Activated naive CD8-positive, alpha-beta T cell treated with anti-CD3 and anti-CD28 coated beads for 36 hours (primary cell): ENCODE measurements at places on chromosomes 2 and 18.

DNA sequence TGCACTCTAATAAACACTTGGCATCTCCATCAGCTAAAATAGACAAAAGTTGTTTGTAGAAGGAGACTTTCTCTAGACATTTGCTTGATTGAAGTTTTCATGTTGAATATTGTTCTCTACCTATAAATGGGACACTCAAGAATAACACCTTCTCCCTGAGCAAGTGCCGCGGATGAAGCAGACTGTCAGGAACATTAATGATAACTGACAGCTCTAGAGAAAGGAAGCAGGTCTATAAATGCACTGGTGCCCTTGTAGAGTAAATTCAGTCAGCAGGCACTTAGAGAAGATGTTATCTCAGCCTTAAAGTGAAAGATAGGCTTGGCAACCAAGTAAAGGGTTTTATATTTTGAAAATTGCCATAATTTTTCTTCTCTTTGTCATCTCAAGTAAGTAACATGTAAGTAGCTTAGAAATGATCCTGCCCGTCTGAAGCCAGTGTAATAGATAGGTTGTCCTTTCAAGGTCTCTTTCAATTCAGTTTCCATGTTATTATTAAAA lies 224.6 kb downstream of the ARL6IP6 start:
- DNase-seq, result no peak

GRCh38 chr2:26561376-26561775 lies 79.8 kb downstream of the CIB4 start:
- DNase-seq, result no peak

GRCh38 chr2:10407841-10408648 lies 40.1 kb downstream of the ODC1 start:
- DNase-seq, result peak; percentile 74

GRCh38 chr2:29236074-29236473 lies 120.9 kb downstream of the CLIP4 start:
- no peak for DNase-seq

- DNase-seq, result no peak
Measured at GRCh38 chr2:145764631-145765030, 1244.7 kb upstream of the ZEB2 start.

DNA sequence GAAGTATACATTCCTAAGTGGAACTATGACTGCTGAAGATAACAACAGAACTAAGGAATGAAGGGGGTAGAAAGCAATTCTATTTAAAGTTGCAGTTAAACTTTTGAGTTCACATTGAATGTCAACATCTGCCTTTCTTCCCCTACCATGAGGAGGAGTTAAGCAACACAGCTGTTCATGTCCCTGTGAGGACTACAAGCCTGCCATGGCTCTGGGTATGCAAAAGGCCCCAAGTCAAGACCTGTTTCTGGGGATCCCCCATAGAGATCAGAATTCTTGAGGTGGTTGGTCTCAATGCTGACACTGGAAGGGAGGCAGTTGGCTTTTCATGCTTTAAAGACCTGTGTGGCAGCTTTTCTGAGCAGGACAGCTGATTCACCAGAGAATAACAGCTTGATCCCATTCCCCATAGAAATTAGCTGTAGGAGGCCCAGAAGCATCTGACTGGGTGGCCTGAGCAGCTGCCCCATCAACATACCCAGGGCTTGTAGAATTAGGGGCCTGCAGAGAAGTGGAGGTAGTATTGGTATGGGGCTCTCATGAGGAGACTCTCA lies 131.0 kb downstream of the SETBP1 start:
- DNase-seq, result no peak

DNA sequence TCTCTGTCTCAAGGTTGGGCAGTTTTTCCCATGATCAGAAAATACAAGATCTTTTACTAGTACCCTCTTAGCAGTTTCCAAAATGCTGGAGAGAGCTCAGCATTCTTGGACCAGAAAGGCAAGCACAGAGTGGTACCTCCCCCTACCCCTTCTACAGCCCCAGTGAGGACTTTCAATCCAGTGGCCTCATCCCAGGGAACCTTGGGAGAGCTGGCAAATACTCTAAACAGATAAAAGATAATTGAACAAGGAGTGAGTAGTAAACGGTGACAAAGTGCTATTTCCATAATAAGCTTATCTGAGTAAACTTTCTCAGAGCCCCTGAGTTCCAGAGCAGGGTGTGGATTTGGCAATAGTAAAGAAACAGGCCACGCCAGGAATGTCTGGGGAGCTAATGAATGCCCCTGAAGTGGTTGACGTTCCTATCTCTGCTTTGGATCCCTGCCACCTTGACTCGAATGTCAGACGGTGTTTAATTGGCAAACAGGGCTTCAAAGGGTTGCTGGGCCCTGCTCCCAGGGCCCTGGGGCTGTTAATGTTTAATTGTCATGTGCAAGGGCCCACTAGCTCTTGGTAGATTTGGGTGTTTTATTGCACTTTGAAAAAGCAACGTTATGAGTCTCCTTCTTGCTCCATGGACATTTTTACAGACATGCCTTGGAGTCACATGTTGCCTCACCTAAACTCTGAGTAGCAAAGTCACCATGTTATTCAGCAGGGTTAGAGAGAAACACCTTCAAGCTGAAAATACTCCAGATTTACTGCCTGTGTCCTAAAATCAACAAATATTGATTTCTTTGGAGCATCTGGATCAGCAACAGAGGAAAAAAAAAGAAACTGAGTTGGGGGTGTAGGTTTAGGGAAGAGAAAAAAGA lies 239.9 kb downstream of the CYRIA start:
- no peak for DNase-seq

DNA sequence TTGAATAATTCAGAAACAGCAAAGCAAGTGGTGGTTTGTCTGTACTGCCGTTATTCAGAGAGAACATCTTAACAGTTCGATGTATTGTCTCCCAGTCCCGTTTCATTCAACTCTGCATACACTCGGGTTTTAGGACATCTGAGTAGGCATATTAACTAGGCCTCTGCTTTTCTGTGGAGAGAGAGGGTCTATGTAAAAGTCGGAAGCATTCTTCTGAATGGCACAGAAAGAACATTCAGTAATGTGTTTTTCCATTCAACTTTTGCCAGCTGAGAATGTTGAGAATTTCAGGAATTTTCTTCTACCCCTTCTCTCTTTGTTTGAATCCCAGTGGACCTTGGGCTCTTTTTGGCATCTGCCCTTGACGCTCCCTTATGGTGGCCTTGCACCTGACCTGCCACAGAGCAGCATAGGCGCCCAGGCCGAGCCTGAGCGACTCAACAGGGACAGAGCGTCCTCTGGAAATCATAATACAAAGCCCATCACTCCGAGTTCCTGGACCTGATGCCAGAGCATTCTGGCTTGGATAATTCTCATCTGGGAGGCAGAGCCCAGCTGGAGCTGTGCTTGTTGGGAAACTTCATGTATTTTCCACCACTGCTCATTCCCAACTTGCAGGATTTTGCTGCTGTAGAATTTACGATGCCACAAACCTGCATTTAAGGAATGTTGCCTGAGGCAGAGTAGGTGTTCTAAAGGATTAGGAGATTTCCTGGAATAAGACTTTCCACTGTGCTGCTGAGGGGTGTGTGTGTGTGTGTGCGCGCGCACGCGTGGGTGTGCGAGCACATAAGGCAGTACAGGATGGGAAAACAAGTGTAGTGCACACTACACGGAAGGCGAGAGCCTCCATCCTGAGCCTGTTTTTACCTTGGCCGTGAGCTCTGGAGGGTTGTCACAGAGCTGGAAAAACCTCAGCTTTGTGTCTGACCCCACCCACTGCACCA lies 77.2 kb upstream of the TXNDC2 start:
- DNase-seq, result no peak

DNA sequence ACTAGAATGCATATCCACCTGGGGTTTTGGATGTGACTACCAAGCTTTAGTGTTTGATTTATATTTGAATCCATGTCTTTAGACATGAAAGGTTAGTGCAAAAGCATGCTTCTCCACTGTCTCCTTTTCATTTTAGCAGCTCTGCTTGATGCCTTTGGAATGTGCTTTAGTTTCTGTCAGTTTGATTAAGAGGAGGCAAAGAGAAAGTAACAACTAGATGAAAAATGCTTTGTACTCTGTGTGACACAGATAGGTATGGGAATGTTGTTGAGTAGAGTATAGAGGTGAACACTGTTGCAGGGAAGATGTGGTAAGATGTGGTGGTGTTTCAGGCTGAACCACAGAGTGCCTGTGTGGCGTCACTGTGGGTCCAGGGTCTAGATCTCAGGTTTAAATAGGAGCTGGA lies 19.8 kb downstream of the PIK3C3 start:
- DNase-seq, result peak; percentile 30

DNA sequence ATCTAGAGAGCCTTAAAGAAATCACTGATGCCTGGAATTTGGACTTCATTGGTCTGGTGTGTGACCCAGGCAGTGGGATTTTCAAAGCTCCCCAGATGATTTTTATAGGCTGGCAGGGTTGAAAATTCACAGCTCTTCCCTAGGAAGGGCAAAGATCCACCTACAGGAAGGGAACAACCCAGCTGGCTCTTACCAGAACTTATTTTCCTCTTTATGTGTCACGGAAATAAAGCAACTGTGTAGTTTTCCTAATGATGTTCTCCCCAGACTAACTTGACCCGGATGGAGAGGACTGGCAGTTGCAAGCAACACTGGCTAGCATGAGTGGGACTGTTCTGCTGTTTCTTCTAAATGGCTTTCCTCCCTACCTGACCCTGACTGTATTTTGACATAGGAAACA lies 235.6 kb downstream of the ALPK2 start:
- DNase-seq, result no peak

DNA sequence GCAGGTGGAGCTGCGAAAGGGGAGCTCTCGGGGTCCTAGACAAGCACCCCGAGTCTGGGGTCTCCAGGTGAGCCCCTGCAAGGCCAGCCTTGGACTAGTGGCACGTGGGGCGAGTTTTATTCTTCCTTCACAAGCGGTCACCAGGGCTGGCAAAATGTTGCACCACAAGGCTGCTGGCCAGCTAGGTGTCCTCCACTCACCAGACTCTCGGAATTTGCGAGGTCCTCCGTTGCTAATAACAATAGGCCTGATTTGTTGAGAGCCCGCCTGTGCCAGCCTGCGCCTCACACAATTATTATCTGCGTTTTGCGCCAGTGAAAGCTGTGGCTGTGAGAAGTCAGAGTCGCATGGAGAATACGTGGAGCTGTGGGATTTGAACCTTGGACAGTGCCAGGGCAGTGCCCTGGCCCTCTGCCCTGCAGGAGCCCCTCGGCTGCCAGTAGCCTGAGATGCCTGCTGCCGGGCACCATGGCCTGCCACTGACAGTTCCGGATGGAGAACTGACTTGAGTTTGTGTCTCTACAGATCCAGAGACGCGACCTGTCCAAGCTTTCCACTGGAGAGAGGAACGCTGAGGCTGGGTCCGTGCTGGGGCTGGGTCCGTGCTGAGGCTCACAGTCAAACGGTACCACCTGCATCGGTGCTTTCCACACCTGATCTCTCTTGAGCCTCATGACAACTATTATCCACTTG lies 77.6 kb upstream of the ODC1 start:
- no peak for DNase-seq

- no peak for DNase-seq
Measured at GRCh38 chr2:12211326-12212175, 465.1 kb downstream of the LPIN1 start.

GRCh38 chr2:97727296-97727695 lies 13.9 kb downstream of the ZAP70 start:
- no peak for DNase-seq

GRCh38 chr2:53848062-53848461 lies 11.7 kb downstream of the GPR75 start:
- no peak for DNase-seq

DNA sequence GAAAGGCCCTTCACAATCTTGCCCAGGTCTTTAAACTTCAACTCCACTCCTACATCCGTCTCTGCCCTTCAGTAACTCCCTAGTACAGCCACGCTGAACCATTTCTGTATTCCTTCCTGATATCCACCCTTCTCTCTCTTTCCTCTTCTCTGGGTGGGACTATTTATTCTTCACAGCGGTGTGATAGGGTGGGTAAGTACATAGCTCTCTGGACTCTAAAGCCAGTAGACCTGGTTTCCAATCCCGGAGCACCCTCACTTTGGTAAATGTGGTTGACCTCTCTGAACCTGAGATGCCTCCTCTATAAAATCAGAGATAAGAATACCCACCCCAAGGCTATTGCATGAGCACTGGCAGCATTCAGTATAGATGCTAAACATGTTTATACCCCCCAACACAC lies 86.7 kb downstream of the ATL2 start:
- no peak for DNase-seq

- DNase-seq, result no peak
Measured at GRCh38 chr2:24115057-24115456, 8.1 kb downstream of the PFN4 start.

DNA sequence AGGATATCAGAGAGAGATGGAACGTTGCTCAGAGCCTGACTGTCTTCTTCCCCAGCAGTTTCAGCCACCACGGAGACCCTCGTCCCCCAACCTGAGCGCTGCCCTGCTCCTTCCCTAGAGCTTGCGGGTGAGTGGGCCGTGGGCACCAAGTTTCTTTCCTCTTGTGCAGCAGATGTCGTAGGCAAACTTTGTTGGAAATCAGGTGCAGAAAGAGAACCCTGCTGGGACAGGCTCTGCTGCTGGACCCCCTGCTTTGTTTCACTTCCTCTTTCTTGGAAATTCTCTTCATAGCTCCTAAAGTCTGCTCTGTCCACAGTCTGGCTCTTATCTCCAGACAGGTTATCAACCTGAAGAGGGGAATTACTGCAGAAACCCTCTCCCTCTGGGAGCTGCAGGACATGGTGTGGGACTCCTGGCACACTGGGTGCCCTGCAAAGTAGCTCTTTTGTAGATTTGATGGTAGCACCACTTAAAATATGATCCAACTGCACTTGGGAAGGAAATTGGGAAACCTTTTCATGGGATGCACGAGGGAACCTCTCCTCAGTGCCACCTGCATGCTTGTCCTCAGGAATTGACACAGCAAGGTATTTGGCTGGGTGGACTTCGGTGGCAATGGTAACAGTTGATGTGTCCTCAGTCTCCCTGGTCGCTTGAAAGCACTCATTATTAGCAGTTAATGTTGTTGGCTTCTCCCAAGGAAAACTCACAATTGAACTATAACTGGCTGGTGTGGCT lies 92.2 kb downstream of the ALPK2 start:
- no peak for DNase-seq

GRCh38 chr2:189347540-189347939 lies 93.7 kb upstream of the WDR75 start:
- no peak for DNase-seq

DNA sequence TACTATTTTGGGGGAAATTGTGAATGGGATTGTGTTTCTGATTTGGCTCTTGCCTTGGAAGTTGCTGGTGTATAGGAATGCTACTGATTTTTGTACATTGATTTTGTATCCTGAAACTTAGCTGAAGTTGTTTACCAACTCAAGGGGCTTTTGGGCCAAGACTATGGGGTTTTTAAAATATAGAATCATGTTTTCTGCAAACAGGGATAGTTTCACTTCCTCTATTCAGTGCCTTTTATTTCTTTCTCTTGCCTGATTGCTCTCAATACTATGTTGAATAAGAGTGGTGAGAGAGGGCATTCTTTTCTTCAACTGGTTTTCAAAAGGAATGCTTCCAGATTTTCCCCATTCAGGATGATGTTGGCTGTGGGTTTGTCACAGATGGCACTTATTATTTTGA lies 1383.8 kb upstream of the ACVR2A start:
- DNase-seq, result no peak

GRCh38 chr2:37740164-37740739 lies 68.8 kb upstream of the CDC42EP3 start:
- DNase-seq, result no peak
